RPMI7951 (cell line): ENCODE measurements at places on chromosomes 4 and X. TPM values are rescaled to one million over a fixed set of nuclear protein-coding genes. Genes with fewer than 3 reads are reported as not detected.

NRK gene
- not detected in 2 replicates for total RNA-seq

C4orf51 gene
- not detected in 2 replicates for total RNA-seq

FIP1L1 gene
- total RNA-seq: 45.8 and 52.7 TPM in 2 replicates

CABS1 gene
- total RNA-seq: not detected in 2 replicates
